ENCODE measurements at places on chromosomes 1 and 21.
A peak's percentile ranks its signal among the peaks of the same experiment; 100 is the strongest.

DNA sequence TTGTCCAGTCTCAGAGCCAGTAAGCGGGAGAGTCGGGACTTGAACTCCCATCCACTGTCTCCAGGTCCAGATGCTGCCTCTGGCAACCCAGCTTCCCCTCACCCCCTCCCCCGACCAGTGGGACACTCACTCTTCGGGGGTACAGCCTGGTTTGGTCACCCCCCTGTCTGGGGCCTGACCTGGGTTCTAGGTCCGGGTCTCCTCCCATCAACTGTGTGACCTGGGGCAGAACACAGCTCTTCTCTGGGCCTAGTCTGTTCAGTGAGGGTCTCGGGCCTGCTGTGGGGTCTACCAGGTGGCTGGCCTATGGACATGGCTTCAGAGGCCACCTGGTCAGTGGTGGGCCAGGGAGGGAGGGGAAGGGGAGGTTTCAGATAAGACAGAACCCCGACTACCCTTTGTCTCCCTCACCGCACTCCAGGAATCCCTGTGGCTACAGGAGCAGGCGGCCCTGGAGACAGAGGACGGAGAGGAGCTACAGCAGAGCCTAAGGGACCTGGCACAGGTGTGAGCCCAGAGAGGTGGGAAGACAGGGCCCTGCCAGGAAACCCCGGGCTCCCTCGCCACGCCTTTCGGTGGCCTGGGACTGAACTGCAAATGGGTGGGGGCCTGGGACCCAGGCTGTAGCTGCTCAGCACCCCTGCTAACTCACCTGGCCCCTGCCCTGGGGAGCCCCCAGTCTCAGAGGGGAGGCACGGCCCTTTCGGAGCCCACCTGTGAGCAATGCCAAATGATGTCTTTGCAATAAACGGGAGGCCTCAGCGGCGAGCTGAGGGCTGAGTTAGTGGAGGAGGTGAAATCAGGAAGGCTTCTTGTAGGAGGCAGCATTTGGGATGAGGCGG is 4.1 kb upstream of the NBPF3 start:
- DNase-seq, result no peak

GRCh38 chr1:9317591-9318417 is 25.1 kb downstream of the SPSB1 start:
- DNase-seq, result no peak

DNA sequence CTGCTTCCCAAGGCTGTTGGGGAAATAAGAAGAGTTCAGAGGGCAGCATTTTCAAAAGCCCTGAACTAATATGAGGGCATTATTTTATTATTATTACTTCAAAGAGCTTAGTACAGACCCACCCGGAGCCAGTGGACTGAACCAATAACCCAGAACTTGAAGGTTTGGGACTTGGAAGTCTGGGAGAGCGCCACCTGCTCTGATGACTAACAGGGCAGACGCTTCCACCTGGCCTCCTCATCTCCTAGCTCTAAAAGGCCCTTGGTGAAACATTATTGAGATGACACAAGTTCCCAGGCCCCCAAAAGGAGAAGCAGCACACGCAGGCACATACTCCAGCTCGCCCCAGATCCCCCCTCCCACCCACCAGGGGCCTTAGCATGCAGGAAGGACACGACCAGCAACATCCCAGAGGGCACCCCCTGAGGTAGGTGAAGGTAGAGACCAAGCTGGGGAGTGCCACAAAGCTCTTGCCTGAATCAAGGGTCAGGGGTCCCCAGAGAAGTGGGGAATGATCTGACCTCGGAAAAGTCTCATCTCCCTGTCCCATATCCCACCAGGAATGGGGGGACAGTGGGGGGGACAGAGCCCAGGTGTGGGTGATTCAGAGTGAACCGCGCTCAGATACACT is 1.3 kb downstream of the DLGAP3 start:
- DNase-seq, result no peak

- DNase-seq, result peak; percentile 21
These were observed 226.0 kb upstream of the KAZN start for GRCh38 chr1:14372526-14372925.

DNA sequence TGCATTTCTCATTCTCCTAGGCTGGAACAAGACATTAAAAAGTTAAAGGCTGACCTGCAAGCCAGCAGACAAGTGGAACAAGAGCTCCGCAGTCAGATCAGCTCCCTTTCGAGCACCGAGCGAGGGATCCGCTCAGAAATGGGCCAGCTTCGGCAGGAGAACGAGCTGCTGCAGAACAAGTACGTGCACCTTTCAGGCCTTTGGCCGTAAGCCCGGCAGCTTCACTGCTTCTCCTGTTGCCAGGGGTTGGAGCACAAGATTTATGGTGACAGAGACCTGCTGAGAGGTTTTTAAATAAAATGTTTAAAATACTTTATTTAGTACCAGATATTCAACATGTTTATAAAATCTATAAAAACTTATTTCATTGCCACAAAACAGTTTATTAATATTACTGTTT is 53.4 kb downstream of the MACO1 start:
- no peak for DNase-seq

DNA sequence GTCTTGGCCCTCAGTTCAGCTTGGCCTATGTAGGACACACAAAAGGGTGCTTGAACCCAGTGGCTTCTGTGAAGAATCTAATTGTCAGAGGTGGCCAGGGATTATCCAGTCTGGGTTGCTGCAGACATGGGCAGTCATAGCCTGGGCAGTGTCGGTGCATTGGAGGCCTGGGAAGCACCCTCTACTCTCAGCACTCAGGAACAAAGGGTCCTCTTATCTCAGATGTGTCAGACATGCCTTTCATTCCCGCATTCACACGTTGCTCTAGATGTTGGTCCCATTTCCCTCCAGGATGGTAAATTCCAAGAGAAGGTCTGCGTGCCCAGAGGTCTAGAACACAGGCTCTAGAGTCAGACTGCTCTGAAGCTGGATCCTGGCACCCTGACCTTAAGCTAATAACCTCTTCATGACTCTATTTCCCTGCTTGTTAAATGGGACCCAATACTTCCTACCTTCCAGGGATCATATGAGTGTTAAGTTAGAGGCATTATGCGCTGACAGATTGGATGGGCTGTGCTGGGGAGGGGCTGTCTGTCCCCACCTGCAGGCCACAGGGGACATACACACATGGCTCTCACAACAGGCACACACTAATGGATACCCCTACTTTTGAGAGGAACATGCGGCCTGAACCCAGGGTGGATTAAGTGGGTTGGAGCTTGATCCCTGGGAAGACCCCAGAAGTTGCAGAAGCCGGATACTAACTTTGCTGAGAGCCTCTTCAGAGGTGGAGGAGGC is 16.5 kb upstream of the EDN2 start:
- DNase-seq, result no peak

- DNase-seq, result peak; percentile 49
These were observed 111.4 kb upstream of the CDC42BPA start for GRCh38 chr1:227429447-227430359.

Data from fibroblast of skin of left quadriceps (primary cell).